NB4 (cell line): ENCODE measurements at places on chromosomes 7 and 10.
A peak's percentile ranks its signal among the peaks of the same experiment; 100 is the strongest.

DNA sequence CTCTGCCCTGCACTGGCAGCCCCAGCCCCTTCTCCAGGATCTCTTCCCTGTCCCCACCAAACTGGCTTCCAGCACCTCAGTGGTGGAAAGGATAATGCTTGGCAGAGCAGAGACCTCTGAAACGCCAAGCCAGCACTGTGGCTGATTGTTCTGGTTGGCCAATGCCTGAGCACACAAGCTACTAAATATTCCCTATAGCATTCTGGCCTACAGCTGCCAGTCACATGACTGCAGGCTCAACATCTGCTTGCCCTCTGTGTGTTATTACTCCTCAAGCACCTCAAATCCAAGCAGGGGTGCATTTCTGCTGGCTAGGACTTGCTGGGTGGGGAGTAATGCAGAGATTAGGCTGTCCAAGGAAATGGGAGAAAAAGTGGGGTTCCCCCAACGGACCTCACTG is 6.1 kb downstream of the TBATA start:
- DNase-seq, result no peak

DNA sequence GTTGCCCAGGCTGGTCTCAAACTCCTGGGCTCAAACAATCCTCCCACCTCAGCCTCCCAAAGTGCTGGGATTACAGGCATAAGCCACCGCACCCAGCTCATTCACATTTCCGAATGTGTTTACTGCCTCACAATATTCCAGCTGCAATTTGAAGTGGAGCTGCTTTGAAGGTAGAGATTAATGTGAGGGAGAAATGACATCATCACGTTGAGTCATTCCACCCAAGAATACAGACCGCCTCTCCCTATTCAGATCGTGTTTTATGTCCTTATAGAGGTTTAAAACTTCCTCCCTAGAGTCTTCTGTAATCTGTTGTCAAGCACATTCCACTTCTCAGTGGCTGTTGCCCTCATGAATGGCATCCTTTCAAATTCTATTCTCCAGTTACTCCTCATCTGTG is 100.4 kb upstream of the PDGFA start:
- DNase-seq, result peak; percentile 49

DNA sequence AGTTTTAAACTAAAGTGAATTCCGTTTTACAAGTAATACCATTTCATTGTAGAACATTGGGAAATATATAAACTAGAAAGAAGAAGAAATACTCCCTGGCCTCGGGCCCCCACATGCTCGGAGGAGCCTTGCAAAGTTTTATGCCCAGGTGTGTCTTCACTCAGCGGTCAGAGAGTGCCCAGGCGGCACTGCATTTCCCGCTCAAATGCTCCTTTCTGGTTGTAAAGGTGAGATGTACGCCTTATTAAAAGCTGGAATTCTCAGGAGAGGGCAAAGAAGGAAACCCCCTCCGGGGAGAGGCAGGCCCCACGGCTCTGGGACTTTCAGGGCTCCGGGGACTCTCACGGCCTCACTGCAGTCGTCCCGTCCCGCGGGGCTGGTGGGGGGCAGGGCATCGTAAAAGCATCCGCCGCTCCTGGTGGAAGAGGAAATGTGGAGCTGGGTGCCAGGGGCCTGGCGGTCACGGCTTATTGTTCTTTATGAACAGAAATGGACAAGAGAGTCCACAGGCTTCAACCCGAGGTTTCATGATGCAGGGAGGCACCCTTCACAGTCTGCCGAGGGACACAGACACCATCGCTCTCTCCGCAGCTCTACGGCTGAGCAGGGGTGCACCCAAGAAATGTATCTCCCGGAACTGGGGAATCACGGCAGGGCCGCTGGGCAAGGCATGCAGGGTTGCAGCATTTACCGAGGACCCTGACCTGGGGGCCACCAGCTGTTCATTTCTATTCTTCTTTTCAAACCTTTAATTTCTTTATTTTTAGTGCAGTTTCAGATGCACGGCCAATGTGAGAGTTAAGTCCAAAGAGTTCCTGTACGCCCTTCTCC is 47.7 kb upstream of the INPP5A start:
- no peak for DNase-seq

DNA sequence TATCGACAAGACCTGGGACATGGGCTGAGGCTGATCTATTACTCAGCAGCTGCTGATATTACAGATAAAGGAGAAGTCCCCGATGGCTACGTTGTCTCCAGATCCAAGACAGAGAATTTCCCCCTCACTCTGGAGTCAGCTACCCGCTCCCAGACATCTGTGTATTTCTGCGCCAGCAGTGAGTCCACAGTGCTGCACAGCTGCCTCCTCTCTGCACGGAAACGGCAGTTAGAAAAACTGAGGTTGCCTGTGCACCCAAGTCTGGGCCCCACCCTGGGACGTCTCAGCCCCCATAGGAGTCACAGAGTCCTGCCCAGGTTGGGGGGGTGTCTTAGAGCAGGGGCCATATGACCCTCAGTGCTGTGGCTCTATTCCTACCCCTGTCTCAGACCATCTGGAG is 167.4 kb upstream of the PRSS58 start:
- no peak for DNase-seq

DNA sequence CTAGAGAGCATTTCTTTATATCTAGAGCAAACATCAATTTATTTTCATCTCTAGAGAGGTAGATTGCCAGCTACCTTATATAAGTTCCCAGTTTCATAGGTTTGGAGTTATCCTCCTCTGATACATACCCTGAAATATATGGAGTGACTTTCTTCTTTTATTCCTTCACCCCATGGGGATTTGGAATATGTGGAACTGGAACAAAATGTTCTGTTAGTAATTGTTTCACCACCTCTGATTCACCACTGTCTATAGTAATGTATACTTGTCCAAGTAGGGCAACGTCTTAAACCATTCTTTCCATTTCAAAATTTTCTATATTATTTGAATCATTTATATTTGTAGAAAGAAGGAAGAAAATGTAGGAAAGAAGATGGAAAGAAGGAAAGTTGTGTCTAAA is 511.2 kb upstream of the KCND2 start:
- no peak for DNase-seq

DNA sequence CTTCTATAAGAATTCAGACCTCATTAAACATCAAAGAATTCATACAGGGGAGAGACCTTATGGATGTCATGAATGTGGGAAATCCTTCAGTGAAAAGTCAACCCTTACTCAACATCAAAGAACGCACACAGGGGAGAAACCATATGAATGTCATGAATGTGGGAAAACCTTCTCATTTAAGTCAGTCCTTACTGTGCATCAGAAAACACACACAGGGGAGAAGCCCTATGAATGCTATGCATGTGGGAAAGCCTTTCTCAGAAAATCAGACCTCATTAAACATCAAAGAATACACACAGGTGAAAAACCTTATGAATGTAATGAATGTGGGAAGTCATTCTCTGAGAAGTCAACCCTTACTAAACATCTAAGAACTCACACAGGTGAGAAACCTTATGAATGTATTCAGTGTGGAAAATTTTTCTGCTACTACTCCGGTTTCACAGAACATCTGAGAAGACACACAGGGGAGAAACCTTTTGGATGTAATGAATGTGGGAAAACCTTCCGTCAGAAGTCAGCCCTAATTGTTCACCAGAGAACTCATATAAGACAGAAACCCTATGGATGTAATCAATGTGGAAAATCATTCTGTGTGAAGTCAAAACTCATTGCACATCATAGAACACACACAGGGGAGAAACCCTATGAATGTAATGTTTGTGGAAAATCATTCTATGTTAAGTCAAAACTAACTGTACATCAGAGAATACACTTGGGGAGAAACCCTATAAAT is 24.1 kb downstream of the ZNF37A start:
- peak; percentile 9 for DNase-seq

DNA sequence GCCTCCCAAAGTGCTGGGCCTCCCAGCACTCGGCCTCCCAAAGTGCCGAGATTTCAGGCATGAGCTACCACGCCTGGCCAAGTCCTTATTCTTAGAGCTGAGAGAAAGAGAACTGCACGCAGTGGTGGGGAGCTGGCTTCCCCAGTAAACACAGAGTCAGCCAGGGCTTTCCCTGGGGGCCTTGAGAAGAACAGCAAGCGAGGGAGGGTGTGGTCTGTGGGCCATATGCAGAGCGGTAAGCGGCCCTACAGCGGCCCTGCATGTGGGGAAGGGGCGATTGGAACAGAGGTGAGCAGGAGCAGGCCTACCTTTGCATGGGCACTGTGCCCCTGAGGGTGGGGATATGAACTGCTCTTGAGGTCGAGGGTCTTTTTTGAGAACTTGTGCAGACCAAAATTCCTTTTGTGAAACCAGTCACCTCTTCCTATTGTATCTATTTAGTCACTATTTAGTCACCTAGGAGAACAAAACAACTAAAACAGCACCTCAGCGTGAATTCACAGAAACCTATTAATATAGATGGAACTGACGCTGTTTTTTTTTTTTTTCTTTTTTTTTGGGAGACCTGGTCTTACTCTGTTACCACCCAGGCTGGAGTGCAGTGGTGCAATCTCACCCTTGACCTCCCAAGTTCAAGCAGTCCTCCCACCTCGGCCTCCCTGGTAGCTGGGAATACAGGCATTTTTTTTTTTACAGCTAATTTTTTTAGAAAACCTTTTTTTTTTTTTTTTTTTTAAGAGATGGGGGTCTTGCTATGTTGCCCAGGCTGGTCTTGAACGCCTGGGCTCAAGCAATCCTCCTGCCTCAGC is 36.9 kb upstream of the SH2D4B start:
- peak; percentile 93 for DNase-seq

DNA sequence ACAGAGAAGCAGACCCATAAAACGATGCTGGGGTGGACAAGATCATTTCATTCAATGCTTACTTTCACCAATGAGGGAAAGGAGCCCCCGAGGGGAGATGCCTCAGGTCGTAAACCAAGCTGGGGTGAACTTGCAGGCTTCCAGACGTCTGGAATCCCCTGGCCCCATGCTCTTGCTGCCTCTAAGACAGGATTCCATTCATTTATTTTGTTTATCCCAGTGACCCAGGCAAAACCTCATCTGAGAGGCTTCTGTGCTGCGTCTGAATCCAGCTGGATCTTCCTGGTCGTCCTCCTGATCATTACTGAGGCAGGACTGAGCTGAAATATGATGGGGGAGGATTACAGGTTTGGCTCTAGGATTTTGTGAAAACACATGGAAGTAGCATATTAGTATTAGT is 182.9 kb downstream of the MYOF start:
- no peak for DNase-seq

GRCh38 chr7:41336455-41336952 is 366.4 kb downstream of the INHBA start:
- DNase-seq, result no peak

DNA sequence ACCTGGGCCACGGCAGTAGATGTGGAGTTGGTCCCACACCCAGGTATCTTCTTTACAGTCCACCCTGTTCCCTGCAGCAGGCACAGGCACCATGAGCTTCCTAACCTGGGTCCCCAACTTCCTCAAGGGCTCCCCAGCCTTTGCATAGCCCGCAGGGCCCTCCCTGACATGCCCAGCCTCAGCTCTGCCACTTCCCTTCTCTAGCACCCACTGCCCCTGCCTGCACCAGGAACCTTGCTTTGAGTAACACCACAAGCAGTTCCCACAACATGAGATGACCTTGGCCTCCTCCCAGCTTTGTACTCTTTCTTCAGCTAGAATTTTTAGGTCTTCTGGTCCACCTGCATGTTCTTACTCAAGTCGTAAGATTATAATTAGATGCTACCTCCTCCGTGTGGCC is 92.2 kb upstream of the ZPBP start:
- peak; percentile 57 for DNase-seq
